ENCODE measurements at places on chromosomes 4 and X.

DNA sequence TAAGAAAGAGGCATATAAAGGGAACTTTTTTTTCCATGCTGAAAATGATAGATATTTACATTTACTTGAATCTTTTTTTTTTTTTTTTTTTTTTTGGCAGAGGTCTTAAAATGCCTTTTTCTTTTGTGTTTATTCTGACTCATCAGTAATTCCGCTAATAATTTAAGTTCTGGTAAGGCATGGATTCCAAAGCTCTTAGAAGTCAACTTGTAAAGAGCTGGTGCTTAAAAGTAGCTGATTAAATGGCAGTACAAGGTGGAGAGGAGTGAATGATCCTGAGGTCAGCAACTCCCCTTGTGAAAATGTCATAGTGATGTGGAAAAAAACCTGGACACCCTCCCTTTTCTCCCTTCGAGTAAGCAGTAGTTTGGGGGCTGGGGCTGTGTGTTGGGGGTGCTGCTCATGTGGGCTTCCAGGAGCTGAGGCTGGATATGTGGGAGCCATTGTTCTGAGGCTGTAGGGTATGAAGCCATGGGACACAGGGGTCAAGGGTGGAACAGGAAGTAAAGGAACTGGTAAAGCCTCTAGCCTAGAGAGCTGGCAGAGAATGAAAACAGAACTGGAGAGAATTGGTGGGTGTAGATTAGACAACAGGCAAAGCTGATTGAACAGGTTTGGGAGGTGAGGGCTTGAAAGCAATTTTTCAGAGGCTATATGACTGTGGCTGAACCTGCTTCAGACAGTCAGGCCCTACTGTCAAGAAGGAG is 41.0 kb upstream of the PITX2 start:
- H3K4me3 ChIP-seq, result no peak overlapping the region
- DNase-seq, result no peak
- no peaks in the 10 kb centered on the region for H3K36me3 ChIP-seq
- no peak overlapping the region for H3K27ac ChIP-seq

GRCh38 chrX:69535661-69536060 is 31.5 kb downstream of the NALF2 start:
- H3K36me3 ChIP-seq, result no peaks in the 10 kb centered on the region
- no peak overlapping the region for H3K4me3 ChIP-seq
- H3K27ac ChIP-seq, result no peak overlapping the region
- H3K27me3 ChIP-seq, result peaks cover 9% of the 10 kb centered on the region
- H3K4me1 ChIP-seq, result peaks cover 15% of the 10 kb centered on the region

- H3K36me3 ChIP-seq, result no peaks in the 10 kb centered on the region
- no peak overlapping the region for H3K4me3 ChIP-seq
- H3K27ac ChIP-seq, result no peak overlapping the region
- no peak for DNase-seq
- H3K27me3 ChIP-seq, result peaks cover 3% of the 10 kb centered on the region
These were observed 20.1 kb downstream of the ARHGEF9 start for GRCh38 chrX:63764946-63765345.

DNA sequence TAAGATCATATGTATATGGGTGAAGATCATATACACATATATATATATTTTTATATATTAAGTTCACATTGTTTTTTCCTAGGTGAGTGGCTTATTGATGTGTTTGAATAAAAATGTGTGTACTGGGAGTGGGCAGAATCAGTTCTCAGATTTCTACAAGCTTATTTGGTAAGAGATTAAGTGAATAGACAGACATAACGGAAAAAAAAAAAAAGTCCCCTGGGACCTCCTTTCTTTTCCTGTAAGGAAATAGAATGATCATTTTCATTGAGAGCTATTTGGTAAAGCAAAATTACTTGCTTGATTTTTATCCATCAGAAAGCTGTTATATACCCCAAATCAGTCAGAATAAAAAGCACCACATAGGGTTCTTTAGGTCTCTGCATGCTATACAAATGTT is 597.7 kb downstream of the PCDH18 start:
- no peak overlapping the region for H3K27ac ChIP-seq
- no peaks in the 10 kb centered on the region for H3K27me3 ChIP-seq
- H3K4me1 ChIP-seq, result no peaks in the 10 kb centered on the region

- no peak overlapping the region for H3K27ac ChIP-seq
- no peak for DNase-seq
- no peaks in the 10 kb centered on the region for H3K4me1 ChIP-seq
- H3K27me3 ChIP-seq, result no peaks in the 10 kb centered on the region
- no peak overlapping the region for H3K4me3 ChIP-seq
These were observed 22.4 kb downstream of the DCTD start for GRCh38 chr4:182894681-182895275.

DNA sequence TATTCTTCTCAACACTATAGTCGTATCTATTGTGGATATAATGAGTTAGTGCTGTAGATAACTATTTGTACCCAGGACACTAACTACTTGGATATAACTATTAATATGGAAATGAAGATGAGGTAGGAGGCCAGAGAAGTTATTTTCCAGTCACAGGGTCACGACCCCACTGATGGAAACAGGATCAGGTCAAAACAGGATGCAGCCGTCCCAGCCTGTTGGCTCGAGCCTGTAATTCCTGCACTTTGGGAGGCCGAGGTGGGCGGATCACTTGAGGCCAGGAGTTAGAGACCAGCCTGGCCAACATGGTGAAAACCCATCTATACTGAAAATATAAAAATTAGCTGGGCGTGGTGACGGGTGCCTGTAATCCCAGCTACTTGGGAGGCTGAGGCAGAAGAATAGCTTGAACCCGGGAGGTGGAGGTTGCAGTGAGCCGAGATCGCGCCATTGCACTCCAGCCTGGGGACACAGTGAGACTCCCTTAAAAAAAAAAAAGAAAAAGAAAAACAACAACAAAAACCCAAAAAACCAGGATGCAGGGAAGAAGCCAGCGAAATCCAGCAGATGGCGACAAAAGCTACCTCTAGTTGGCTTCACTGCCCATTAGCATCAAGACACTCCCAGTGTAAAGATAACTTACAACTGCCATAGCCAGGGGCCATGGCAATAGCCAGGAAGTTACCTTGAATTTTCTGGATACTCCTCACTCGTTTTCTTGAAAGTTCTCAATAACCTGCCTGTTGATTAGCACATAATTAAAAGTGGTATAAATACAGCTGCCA is 37.9 kb upstream of the NKAP start:
- DNase-seq, result peak; percentile 26
- no peak overlapping the region for H3K27ac ChIP-seq
- H3K4me3 ChIP-seq, result no peak overlapping the region

DNA sequence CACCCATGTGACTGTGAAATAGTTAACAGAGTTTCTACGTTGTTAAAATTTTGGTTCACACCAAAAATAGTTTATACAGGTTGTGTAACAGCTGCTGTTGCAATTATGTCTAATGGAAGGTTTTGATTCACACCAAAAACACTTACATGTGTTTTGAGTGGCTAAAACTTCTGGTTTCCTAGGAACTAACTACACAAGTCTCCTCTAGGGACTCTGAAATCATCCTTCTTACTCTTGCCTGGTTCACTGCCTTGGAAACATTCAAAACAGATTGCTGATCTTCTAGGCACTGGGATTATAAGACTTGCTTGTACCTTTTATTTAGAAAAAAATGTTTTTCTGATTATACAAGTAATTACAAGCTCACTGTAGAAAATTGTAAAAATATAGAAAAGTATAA is 14.9 kb upstream of the MORC4 start:
- no peak overlapping the region for H3K4me3 ChIP-seq
- H3K4me1 ChIP-seq, result no peaks in the 10 kb centered on the region
- no peaks in the 10 kb centered on the region for H3K36me3 ChIP-seq
- no peaks in the 10 kb centered on the region for H3K27me3 ChIP-seq
- no peak overlapping the region for H3K27ac ChIP-seq

DNA sequence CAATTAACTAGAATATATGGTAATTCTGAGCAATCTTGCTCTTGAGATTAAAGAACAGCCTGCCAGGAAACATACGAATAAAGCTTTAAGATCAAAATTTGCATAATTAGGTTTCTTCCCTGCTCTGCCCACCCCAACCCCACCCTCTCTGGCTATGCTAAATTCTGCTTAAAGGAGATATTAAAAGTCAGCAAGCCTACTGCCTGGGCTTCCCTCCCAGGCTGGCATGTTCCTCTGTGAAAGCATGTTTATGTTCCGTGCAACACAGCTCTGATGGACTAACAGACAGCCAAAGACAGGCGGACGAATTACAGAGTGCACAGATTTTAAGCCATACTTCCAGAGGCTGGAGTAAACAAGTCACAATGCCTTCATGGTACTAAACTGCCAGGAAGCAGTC is 28.4 kb downstream of the CD99L2 start:
- no peaks in the 10 kb centered on the region for H3K27me3 ChIP-seq
- peaks cover 36% of the 10 kb centered on the region for H3K4me1 ChIP-seq
- H3K36me3 ChIP-seq, result peaks cover 8% of the 10 kb centered on the region

- DNase-seq, result peak; percentile 19
- H3K4me1 ChIP-seq, result peaks cover 8% of the 10 kb centered on the region
- H3K36me3 ChIP-seq, result no peaks in the 10 kb centered on the region
These were observed at the start of gene TBC1D8B for GRCh38 chrX:106802388-106803275. Gene TBC1D8B, plus strand, starts transcription at chrX:106802673. Its CDS starts 181 bp downstream, at chrX:106802854.

GRCh38 chr4:30265716-30266115 is 454.5 kb upstream of the PCDH7 start:
- no peaks in the 10 kb centered on the region for H3K36me3 ChIP-seq
- no peaks in the 10 kb centered on the region for H3K27me3 ChIP-seq
- H3K4me1 ChIP-seq, result no peaks in the 10 kb centered on the region
- H3K4me3 ChIP-seq, result no peak overlapping the region
- no peak for DNase-seq

DNA sequence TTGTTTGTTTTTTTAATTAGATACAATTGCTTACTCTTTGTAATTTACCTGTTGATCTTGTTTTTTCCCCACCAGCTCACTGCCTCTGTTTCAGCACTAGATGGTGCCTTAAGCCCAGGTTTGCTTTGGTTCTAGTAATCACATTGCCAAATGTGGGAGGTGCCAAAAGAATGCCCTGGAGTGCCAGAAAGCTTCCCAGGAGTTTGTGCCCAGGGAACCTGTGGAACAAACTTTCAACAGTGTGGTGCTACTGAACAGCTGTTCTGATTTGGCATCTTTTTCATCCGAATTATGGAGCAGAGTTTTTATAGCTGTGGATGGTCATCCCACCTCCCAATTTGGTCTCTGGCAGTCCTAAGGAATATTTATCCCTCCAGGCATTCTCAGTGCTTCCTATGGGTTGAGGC is 1000.7 kb downstream of the STIM2 start:
- H3K4me3 ChIP-seq, result no peak overlapping the region
- no peaks in the 10 kb centered on the region for H3K36me3 ChIP-seq
- no peaks in the 10 kb centered on the region for H3K27me3 ChIP-seq
- no peak overlapping the region for H3K27ac ChIP-seq
- no peaks in the 10 kb centered on the region for H3K4me1 ChIP-seq
- no peak for DNase-seq

- peaks cover 18% of the 10 kb centered on the region for H3K4me1 ChIP-seq
- H3K27ac ChIP-seq, result no peak overlapping the region
- DNase-seq, result no peak
- H3K27me3 ChIP-seq, result peaks cover 41% of the 10 kb centered on the region
- H3K4me3 ChIP-seq, result no peak overlapping the region
- no peaks in the 10 kb centered on the region for H3K36me3 ChIP-seq
These were observed 36.4 kb upstream of the LCORL start for GRCh38 chr4:18057821-18058533.

DNA sequence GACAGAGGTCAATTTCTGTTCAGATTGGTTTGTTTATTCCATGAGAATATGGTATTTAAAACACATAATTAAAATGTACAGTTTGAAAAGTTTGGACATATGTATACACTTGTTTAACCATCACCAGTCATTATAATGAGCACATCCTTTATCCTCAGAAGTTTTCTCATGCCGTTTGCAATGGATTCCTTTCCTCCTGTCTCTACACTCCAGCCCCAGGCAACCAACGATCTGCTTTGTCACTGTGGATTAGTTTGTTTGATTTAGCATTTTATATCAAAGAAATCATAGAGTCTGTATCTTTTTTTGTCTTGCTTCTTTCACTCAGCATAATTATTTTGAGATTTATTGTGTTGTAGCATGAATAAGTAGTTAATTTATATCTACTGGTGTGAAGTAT is 243.0 kb upstream of the TRAM1L1 start:
- DNase-seq, result no peak
- no peak overlapping the region for H3K4me3 ChIP-seq
- H3K27me3 ChIP-seq, result no peaks in the 10 kb centered on the region
- H3K4me1 ChIP-seq, result no peaks in the 10 kb centered on the region
- H3K27ac ChIP-seq, result no peak overlapping the region

- no peak overlapping the region for H3K27ac ChIP-seq
- no peak overlapping the region for H3K4me3 ChIP-seq
- peaks cover 12% of the 10 kb centered on the region for H3K4me1 ChIP-seq
- peaks cover 29% of the 10 kb centered on the region for H3K36me3 ChIP-seq
- no peaks in the 10 kb centered on the region for H3K27me3 ChIP-seq
These were observed 31.1 kb downstream of the RAB28 start for GRCh38 chr4:13452927-13453579.

- DNase-seq, result no peak
- H3K27me3 ChIP-seq, result peaks cover 81% of the 10 kb centered on the region
- peaks cover 15% of the 10 kb centered on the region for H3K4me1 ChIP-seq
- H3K27ac ChIP-seq, result no peak overlapping the region
- H3K36me3 ChIP-seq, result peaks cover 8% of the 10 kb centered on the region
These were observed 334 bp upstream of the POU4F2 start for GRCh38 chr4:146638333-146638785.

DNA sequence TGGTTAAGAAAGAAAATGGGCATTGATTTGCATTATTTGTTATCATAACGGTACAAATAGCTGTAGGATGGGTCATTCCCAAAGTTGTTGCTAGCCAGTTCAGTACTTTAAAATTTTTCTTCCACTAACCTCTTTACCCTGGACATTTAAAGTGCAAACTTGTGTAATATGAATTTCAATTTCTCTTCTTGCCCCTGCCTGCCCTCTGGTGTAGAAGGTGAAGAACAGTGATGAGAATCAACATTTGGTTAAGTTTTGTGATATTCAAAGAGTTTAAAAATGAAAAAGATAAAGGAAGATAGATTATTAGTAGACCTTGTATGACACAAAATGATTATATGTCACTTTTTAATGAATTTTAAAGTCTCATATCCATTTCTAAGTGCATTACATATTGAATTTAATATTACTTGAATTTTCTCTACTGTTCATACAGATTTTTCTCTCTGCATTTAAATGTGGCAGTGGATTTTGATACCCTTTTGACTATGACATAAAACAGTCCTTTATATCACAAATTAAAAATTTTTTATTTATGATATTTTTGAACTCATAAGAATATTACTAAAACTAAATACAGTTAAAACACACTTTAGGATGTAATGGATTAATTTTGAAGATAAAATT is 337.7 kb downstream of the BMPR1B start:
- no peaks in the 10 kb centered on the region for H3K4me1 ChIP-seq
- H3K27ac ChIP-seq, result no peak overlapping the region
- DNase-seq, result no peak
- no peaks in the 10 kb centered on the region for H3K36me3 ChIP-seq
- H3K27me3 ChIP-seq, result peaks cover 12% of the 10 kb centered on the region

- H3K27me3 ChIP-seq, result no peaks in the 10 kb centered on the region
- peaks cover 8% of the 10 kb centered on the region for H3K4me1 ChIP-seq
These were observed 25.3 kb upstream of the SOD3 start for GRCh38 chr4:24770032-24770584.

Data from activated CD4-positive, alpha-beta memory T cell treated with anti-CD3 and anti-CD28 coated beads, Interleukin-2, amount 10 ng/mL, durations not matched to agents 7 days and 5 days (primary cell).